Body of pancreas (tissue), 4 donors: ENCODE measurements at places on chromosomes 7 and 10.

DNA sequence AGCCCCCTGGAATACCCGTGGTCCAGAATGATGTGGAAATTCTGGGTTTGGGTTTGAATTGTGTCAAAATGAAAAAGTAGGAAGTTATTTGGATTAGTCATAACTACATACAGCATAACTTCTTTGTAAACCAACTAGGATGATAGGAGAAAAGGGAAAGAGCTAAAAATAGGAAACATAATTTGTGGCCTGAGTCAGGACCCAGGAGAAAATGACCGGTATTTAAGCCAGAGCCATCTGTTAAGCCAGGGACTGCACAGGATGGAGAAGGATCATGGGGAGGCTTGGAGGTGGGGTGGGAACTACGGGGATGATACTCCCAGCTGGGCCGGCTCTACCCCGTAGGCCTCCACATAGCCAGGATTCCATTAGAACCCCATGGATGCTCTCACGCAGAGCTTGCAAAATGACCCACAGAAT lies 98.6 kb downstream of the MYOF start:
- peak; percentile 4 for DNase-seq

DNA sequence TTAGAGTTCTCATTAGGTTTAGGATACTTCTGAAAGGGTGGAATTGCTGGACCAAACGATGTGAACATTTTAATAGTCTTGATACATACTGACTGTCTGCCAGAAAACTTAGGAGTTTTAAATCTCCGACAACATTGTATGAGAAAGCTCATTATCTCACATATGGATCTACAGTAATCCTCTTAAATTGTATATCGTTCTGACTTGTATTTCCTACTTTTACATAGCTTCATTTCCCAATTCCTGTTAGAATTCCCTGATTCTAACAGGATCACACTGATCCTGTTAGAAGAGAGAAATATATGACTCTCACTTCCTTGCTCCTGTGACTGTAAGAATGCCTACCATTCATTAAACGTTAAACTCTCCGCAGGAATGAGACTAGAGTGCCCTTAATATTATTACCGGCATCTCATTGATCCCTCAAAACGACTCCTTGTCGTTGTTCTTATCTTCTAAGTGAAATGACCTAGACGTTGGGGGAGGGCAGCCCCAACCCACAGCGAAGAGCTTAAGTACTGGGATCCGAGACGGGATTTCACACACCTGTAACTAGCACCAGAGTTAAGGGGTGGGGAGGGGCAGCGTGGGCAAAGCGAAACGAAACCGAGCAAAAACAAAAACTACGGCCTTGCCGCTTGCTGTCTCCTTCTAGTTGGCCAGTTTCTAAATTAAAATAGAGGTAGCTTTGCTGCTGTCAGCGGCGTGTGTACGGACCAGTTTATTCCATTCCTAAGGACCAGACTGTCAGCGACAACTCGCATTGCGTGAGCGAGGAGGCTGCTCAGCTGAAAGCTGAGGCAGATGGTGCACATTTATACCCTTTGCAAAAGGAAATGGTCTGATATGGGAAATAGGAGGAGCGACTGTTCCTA lies 678 bp upstream of the TMEM106B start:
- DNase-seq: peak; percentile 76

DNA sequence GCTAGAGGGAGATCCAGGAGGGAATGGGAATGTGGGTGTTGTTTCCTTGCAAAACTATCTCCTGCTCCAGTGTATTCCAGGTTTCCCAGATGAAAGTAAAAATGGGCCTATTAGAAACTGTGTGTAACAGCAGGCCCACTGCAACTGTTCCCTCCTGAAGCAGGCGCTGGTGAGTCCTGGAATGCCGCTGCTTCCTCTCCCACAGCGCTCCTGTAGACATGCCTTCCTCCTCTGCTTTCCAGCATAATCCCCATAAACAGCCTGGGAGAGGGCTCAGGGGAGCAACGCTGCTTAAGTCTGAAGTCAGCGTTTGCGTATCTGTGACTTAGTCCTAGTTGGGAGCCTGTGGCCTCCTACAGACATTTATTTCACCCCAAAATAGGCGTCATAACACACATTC lies 551.0 kb upstream of the FOXK1 start:
- no peak for DNase-seq

- no peak for DNase-seq
Observed at GRCh38 chr7:70512144-70512543, 619.8 kb upstream of the GALNT17 start.

DNA sequence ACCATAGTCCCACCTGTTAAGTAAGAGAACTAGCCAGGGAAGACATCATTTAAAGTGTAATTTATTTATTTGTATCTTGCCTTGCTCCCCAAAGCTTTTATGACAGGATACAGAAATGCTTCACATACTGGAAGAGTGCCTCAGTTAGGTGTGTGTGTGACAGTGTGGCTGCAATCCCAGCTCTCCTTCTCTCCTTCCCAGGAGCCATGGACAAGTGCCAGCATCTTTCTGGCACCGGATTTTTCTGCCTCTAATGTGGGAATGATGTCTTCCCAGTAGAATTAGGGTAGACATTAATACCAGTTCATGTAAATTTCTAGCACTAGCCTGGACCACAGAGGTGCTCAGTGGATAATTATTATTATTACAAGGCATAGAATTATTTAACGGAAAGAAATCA lies 30.3 kb upstream of the ATXN7L1 start:
- no peak for DNase-seq

- no peak for DNase-seq
Observed at GRCh38 chr10:61761825-61762217, 99.1 kb downstream of the CABCOCO1 start.

GRCh38 chr7:1200045-1200444 lies 32.6 kb upstream of the UNCX start:
- no peak for DNase-seq

GRCh38 chr7:158299607-158300006 lies 288.0 kb downstream of the PTPRN2 start:
- DNase-seq: no peak

- DNase-seq: no peak
Observed at GRCh38 chr10:48652344-48652743, 32.3 kb upstream of the WDFY4 start.

DNA sequence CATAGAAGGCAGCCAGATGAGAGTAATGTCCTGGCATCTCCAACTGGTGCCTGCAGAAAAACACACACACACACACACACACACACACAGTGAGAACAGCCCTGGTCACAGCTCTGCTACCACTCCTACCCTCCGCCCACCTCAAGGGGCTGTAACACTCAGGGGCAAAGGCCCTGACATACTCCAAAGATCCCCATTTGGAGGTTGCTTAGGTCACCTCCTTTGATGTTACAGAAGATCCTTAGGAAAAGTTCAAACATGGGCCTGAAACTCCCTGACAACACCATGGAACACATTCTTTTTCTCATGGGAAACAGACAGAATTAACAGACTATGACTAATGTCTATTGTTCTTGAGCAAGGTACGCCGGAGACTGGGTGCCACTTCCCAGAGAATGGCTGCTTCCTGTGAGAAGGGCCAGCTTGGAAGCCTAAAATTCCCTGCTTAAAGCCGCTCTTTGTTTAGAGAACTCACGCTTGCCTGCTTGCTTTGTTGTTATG lies 27.7 kb downstream of the DENND11 start:
- DNase-seq: no peak

DNA sequence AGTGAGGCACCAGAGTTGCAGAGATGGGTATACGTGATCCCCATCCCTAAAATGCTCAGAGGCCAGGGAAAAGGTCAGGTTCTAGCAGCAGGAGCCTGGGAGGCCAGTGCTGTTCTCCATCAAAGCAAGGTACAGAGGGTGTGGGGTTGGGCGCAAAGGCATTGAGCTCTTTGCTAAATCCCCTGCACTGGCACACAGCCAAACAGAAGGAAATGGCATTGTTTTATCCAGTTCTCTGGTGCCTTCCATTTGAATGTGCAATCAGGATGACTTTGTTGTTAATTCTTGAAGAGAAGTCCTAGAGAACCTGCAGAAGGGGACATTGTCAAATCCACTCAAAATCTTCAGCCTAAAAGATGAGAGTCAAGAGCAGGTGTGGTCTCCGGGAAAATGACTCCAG lies 111.3 kb upstream of the CHST15 start:
- no peak for DNase-seq

- no peak for DNase-seq
Observed at GRCh38 chr10:122328676-122329075, 45.8 kb upstream of the PLEKHA1 start.

DNA sequence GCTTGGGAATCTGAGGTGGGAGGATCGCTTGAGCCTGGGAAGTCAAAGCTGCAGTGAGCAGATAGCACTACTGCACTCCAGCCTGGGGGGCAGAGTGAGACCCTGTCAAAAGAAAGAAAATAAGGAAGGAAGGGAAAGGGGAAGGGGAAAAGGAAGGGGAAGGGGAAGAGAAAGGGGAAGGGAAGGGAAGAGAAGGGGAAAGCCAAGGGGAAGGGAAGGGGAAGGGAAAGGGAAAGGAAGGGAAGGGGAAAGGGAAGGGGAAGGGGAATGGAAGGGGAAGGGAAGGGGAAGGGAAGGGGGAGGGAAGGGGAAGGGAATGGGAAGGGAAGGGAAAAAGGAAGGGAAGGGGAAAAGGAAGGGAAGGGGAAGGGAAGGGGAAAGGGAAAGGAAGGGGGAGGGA lies 41.5 kb downstream of the ARHGAP19 start:
- DNase-seq: no peak

DNA sequence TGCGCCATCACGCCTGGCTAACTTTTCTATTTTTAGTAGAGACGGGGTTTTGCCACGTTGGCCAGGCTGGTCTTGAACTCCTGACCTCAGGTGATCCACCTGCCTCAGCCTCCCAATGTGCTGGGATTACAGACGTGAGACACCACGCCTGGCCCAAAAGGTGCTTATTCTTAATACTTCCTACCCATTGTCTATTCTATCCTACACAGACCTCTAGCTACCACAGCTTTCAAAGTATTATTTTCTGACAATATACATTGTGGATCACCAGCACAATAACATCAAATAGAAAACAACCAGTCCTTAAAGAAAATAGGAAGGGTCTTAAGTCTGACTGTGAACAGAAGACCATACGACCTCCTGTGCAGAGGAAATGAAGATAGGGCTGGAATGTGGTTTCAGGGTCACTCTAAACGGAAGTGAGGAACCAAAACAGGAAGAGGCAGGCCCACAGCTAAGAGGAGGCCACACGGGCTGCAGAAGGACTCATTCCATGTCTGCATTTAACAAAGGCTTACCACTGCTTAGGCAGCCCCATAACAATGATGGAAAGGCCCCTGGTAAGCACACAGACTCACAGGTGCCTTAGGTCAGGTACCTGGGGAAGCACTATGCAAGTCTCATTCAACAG lies 115.2 kb downstream of the ZFAND4 start:
- DNase-seq: no peak

DNA sequence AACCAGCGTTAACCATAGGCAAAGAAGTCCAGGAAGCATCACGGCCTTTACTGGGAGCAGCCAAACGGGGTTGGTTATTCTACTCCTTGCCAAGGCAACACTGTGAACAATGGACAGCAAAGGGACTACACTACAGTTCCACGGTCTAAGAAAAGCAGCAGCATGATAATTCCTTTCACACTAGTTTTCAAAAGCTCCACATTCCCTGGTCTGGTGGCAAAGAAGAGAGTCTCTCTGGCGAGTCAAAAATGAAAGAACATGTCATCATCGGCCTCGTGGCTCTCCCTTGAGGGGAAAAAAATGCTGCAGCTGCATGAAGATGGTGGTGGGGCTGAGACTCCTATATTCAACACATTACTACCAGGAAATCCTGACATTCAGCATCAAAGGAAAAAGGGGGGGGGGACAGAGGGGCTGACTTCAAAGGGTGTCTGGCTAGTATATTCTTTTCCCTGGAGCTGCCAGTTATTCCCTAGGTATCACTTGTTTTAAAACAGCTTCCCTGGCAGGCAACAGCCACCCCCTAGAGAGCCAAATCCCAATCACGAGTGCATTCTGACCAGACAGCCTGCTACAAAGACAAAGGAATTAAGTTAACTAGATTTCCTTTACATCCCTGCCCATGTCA lies 49.1 kb downstream of the SLC37A3 start:
- DNase-seq: no peak

GRCh38 chr10:5014936-5015335 lies 11.3 kb upstream of the AKR1C2 start:
- DNase-seq: peak; percentile 43

DNA sequence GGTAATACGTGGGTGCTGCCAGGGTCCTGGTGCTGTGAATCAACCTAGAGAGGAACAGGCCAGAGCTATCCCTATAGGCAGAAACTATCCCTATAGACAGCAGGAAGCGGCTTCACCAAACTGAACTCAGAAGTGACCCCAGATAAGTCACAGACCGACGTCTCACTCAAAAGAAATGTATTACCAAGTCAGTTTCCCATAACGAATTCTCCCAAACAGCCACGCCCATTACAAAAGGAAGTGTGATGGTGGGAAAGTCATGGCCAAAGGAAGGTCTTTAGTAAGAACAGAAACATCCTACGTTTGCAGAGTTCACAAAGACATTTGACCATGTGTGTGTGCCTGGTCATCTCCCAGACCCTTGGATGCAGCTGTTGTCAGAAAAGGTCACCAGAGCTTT lies 470.8 kb upstream of the ADARB2 start:
- DNase-seq: no peak
